ENCODE measurements at places on chromosomes 7 and 10.

GRCh38 chr7:89770161-89770560 lies 384.1 kb upstream of the STEAP1 start:
- no peak for DNase-seq

DNA sequence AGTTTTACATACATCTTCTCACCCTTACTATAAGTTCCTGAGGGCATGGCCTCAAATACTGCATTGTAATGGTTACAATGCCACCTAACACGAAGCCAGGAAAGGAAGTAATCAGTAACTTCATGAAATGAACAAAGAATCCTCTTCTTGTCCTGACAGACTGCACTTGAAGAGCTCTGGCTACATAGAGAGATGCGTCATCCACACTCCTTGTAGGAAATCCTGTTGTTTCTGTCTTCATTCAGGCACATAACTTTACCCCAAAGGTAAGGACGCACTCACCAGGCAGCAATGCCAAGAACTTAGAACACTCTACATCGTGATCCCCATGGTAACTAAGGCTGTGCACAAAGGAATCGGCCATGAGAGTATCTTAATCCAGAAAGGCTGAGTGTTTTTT lies 80.3 kb upstream of the ARID5B start:
- DNase-seq = no peak

- no peak for DNase-seq
Observed at GRCh38 chr7:151763420-151763984, 113.4 kb downstream of the PRKAG2 start.

- DNase-seq = no peak
Observed at GRCh38 chr7:127581716-127582115, 3.7 kb downstream of the GCC1 start.

DNA sequence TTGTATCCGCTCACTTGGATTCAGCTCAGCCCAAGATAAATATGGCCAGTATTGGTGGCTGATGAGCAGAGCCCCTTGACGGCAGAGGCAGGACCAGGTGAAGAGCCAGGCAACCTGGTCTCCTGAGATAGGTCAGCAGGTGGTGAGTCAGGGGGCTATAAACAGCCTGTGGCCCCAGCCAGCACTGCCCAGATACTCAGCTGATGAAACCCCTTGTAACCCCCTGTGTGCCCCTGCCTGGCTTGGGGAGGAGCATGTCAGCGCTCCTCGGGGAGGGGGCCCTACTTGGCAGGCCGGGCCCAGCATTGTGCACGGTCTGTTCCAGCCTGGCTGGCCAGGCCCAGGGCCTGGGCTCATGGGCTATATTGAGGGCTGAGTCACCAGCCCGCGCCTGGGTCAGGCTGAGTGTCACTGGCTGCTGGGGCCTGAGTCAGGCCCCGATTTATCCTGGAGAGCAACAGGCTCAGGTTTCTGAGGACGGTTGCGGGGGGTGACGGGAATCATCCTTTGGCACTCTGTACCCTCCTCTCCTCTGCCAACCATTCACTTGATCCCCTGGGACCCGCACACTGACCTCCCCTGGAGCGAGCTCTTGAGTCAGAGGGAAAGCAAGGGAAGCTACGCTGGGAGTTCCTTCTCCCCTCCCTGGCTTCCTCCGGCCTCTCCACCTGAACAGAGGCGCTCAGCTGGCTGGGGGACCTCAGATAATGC lies 2.8 kb upstream of the FLNC start:
- DNase-seq = no peak

- DNase-seq = no peak
Observed at GRCh38 chr10:103839519-103839871, 15.9 kb downstream of the SH3PXD2A start.

DNA sequence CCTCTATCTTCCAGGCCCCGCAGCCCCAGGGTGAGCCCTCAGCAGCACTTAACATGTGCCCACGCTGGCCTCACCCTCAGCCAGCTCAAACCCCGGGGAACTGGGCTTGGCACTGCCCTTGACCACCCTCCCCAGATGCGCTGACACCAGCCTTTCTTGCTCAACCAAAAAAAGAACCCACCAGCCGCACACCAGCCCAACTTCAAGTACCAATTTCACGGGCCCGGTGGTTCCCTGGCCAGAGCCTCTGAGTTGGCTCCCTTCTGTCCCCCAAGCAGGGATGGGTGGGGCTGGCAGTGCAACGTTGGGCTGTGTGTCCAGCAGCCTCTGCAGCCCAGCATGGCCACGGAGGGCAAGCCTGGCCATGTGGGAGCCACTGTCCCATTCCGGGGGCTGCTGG lies 96.3 kb downstream of the COL13A1 start:
- DNase-seq = no peak

GRCh38 chr7:97006055-97006815 lies 882 bp downstream of the DLX6 start:
- no peak for DNase-seq

DNA sequence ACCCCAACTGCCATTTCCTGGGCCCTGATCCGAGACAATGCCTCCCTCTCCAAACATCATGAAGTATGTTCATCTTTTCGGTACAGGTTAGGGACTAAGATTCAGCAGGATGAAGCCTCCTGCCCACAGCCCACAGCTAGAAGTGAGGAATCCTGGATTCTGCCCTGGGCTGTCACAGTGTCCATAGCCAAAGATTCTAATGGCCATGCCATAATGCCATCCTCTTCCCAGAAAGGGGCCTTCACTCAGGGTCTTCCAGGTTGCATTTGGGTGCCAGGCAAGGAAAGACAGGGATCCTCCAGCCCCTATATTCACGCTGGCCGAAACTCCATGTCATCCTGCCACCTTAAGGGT lies 15.7 kb upstream of the ZMIZ1 start:
- DNase-seq = no peak

DNA sequence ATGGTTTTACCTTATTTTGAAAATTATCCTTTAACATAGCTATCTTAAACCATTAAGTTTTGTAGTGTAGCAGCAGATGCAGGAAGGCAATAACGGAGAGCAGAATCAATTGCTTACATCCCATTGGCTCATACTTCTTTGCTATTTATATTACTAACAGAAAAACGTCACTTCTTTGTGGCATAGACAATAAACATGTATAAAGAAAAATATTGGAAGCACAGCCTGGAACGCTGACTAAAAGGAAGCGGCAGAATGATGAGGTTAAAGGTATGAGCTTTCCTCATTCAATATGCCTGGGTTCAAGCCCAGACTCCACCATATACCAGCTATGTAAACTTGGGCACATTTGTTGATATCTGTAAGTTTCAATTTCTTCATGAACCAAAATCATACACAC lies 24.0 kb upstream of the BMPER start:
- no peak for DNase-seq

DNA sequence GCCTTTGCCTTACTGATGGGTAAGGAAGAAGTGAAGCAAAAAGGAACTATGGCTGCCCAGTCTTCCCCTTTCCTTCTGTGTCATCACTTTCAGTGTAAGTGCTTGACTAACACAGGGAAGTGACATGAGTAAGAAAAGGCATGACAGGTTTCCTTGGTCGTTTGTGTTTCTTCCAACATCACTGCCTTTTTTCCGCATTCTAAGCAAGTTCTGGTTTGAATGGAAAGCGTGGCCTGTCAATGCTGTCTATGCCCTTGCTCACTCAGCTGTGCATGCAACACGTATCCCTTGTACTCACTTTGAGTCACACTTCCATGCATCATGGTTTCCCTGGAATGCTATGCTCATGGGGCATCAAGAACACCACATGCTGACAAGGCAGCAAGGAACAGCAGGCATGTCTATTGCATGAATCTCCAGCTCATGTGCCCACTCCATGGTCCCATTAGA lies 111.8 kb downstream of the OAT start:
- no peak for DNase-seq

DNA sequence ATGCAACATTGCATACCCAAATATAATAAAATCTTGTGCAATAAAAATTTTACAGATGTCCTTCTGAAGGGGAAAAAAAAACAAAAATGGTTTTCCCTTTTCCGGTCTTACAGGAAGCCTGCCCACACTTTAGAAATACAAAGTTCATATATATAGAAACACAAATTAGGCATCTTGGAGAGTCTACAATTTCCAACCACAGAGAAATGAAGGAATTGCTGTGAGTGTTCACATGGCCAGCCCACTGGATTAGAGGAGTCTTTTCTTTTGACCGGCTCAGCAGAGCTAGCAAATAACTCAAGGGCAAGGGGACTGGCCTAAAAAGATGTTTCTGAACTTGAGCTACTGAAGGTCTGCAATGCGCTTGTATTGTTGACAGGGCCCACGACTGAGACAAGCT lies 92.4 kb downstream of the GLI3 start:
- DNase-seq = no peak

DNA sequence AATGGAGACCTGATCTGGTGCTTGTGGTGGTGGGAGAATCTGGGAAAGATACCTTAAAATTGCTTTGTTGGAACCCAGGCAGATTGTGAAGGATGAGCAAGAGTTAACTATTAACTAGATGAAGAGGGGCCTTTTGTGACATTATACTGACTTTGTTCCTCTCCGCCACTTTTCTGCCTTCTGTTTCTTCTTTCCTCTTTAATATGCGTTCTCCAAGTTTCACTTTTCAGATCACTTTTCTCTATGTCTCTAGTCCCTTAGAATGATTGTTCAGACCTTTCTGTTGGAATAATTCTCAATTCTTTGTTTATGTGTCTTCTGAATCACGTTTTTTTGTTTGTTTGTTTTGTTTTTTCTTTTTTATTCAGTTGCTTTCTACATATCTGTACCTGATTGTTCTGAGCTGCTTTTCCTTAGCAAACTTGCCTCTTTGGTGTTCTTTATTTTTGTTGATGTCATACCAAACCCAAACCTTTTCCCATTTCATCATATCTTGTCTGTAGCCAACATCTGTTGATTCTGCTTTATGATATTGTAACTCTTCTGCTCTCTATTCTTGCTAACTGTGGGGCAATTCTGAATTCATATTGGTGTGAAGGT lies 2.8 kb downstream of the BMPR1A start:
- DNase-seq = no peak

Measured in T47D (cell line).